SJCRH30 (cell line): ENCODE measurements at places on chromosomes 7 and 10. TPM values are rescaled to one million over a fixed set of nuclear protein-coding genes. Genes with fewer than 3 reads are reported as not detected.
A peak's percentile ranks its signal among the peaks of the same experiment; 100 is the strongest.

DNA sequence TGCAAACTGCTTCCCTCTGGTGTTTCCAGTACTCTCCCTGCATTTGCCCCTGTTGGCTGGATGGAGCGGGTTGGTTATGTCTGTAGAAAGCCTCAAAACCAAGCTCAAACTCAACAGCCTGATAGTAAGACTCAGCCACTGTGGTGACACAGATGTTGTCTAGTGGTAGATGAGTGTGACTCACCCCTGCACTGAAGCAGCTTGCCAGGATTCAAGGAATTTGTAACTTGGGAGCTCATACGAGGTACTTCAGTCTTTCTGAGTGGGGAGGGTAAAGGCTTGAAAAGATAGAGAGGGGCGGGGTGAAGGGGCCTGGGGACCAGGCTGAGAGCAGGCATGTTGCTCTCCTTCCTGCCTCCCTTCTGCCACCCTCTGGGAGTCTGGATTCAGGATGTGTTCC, 22.9 kb upstream of the AQP1 start:
- DNase-seq = peak; percentile 31

VAX1 gene
- total RNA-seq = not detected in 2 replicates

MEOX2 gene
- total RNA-seq = not detected in 2 replicates

DNA sequence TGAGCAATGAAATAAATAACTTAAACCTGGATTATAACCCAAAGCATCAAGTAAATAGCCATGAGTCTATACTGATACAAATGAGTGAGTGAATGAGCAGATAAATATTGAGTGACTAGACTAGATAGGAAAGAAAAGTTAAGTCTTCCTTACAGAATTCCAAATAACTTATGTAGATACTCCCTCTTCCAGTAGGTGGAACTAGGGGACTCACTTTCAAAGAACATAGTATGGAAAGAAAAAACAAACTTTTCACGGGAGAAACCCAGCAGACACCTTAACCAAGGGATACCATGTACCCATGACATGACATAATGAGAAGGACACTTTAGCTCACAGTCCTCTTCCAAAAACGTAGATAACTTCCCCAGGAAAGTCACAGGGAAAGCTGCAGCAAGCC, 32.2 kb downstream of the CSGALNACT2 start:
- no peak for DNase-seq

GRCh38 chr7:96285579-96285978, 36.3 kb downstream of the SLC25A13 start:
- DNase-seq = no peak
